ENCODE measurements at places on chromosomes 1 and 21. TPM values are rescaled to one million over a fixed set of nuclear protein-coding genes. Genes with fewer than 3 reads are reported as not detected.
A peak's percentile ranks its signal among the peaks of the same experiment; 100 is the strongest.

Gene OR2G3
- total RNA-seq, result not detected

Gene FLG
- 0.34 TPM for total RNA-seq

Gene FCGR1A
- not detected for total RNA-seq

Gene MCOLN2
- total RNA-seq, result 2.5 TPM

Gene STUM
- not detected for total RNA-seq

Gene TMEM53
- total RNA-seq, result 6.2 TPM

- DNase-seq, result no peak
Observed at GRCh38 chr1:5903680-5904079, 88.5 kb downstream of the NPHP4 start.

DNA sequence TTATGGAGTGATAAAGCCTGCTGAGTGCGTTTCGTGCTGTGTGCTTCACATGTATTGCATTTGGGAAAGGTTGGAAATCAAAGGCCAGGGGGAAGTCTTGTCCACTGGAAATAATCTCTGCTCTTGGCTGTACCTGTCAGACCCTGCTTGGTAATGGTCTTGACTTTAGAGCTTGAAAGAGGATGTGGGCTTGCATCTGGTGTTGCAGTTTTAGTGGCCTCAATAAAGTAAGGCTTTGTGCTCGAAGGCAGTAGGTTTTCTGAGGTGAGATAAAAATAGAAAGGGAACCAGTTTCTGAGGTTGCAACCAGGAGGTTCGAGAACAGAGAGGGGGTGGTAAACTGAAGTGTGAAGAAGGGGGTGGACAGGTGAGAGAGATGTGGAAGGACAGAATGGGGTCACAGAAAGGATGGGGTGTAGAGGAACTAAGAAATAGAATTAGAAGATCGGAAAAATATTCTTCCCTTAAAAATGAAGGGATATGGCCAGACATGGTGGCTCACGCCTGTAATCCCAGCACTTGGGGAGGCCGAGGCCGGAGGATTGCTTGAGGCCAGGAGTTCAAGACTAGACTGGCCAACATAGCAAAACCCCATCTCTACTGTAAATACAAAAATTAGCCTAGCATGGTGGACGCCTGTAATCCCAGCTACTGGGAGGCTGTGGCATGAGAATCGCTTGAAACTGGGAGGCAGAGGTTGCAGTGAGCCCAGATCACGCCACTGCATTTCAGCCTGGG lies 1.5 kb downstream of the S100PBP start:
- no peak for DNase-seq

DNA sequence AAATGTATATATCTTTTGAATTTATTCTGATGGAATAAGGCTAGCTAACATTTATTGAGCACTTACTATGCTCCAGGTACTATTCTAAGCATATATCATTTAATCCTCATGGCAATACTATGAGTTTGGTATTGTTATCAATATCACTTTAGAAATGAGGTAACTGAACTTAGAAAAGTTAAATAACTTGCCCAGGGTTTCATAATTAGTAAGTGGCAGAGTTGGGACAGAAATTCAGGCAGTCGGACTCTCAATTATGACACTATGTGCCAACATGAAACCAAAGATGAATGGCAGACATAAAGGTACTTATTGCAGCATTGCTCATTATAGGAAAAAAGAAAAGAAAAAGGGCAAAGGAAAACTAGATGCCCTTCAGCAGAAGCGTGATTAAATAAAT lies 48.2 kb downstream of the RAB3GAP2 start:
- no peak for DNase-seq

- no peak for DNase-seq
Observed at GRCh38 chr1:90964444-90965035, 57.3 kb downstream of the ZNF644 start.

GRCh38 chr1:210074904-210075303 lies 136.9 kb downstream of the SYT14 start:
- DNase-seq, result no peak

GRCh38 chr1:27832762-27833161 lies 2.2 kb downstream of the PPP1R8 start:
- peak; percentile 51 for DNase-seq

GRCh38 chr1:2477791-2478499 lies 1.9 kb downstream of the PLCH2 start:
- no peak for DNase-seq

GRCh38 chr21:29501451-29501850 lies 202.7 kb downstream of the BACH1 start:
- DNase-seq, result no peak

GRCh38 chr1:153659656-153660055 lies 1.2 kb downstream of the SNAPIN start:
- DNase-seq, result no peak

- no peak for DNase-seq
Observed at GRCh38 chr1:99975529-99975928, 5.7 kb downstream of the SLC35A3 start.

- no peak for DNase-seq
Observed at GRCh38 chr1:33500547-33500946, 28.1 kb downstream of the ZSCAN20 start.

DNA sequence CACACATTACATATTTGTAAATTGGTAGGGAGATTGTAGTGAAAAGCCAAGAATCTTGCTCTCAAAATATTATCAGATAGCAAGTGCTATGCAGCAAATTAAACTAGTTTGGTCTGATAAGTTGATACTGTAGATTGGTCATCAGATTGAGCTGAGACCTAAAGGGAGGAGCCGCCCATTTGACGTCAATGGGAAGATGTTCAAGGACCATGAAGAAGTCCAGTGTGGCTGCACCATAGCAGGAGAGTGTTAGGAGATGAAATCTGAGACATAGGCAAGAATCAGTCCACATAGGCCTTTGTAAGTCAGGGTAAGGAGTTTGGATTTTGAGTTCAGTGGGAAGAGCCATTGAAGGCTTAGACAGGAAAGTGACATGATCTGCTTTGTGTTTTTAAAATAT lies 16.3 kb downstream of the ZMPSTE24 start:
- DNase-seq, result no peak

DNA sequence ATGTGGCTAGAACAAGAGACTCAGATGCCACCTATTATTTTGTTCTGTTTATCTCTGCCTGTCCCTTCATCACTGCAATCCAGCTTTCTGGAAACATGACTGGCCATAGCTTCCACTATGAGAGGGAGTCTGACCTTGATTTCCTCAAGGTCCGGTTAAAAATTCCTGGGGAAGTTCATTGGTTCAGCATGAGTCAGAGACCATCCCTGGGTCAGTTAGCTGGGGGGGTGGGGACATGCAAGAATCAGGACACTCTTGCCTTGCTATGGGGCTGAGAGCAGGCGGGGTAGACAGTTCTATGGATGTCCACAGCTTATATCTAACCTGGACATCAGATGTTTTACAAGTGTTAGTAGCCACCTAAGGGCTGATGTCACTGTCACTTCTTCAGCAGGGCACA lies 81.1 kb downstream of the TENT5C start:
- no peak for DNase-seq

GRCh38 chr1:212158912-212159796 lies 123.6 kb downstream of the DTL start:
- no peak for DNase-seq

GRCh38 chr21:43602266-43603232 lies 56.7 kb downstream of the HSF2BP start:
- no peak for DNase-seq

GRCh38 chr1:119549719-119550132 lies 42.7 kb downstream of the HSD3B1 start:
- DNase-seq, result no peak

DNA sequence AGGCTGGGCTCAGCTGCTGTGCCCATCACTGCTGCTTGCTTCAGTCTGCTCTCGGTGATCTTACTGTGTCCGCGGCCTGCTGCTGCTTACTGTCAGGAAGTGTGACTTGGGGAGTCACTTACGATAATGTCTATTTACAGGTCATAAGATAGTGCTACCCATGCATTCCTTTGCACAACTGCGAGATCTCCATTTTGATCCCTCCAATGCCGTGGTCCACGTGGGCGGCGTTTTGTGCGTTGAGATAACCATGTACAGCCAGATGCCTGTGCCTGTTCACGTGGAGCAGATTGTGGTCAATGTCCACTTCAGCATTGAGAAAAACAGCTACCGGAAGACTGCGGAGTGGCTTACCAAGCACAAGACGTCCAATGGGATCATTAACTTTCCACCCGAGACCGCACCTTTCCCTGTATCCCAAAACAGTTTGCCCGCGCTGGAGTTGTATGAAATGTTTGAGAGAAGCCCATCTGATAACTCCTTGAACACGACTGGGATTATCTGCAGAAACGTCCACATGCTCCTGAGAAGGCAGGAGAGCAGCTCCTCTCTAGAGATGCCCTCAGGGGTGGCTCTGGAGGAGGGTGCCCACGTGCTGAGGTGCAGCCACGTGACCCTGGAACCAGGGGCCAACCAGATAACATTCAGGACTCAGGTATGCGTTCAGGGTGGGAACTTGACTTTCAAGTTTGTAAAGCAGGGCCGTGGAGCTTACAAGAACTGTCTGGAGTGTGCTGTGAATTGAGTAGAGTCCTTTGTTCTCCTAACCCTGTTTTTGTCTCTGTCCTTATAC lies 24.4 kb upstream of the PWP2 start:
- peak; percentile 45 for DNase-seq

DNA sequence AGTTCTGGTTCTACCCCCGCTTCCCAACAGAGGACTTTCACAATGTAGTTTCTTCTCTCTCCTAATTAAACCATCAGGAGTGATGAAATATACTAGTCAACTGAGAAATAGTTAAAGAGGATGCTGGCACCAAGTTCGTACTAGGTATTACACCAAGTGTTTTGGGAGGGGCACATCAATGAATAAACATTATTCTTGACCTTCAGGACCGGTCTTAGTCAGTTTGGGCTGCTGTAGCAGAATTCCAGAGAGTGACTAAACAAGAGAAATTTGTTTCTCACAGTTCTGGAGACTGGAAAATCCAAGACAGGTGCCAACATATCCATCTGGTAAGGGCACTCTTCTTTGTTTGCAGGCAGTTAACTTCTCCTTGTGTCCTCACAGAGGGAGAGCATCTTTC lies 103.8 kb downstream of the SPATA17 start:
- DNase-seq, result peak; percentile 28

- no peak for DNase-seq
Observed at GRCh38 chr1:67711158-67711854, 26.3 kb downstream of the GADD45A start.

DNA sequence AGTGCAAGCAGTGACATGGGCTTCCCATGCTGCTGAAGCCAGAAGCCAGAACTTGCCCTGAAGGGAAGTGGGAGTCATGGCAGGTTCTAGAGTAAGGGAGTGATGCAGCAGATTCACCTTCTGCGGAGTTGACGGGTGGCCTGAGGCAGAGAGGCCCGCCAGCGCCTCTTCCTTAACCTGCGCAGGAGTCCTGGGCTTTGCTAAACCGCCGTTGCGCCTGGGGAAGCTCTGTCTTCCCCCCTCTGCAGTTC lies 67.3 kb downstream of the OBSCN start:
- no peak for DNase-seq

GRCh38 chr1:209545423-209545822 lies 38.1 kb upstream of the CAMK1G start:
- DNase-seq, result no peak

GRCh38 chr1:52139817-52140540 lies 1.9 kb upstream of the ZFYVE9 start:
- DNase-seq, result peak; percentile 83

GRCh38 chr1:78570539-78570938 lies 49.7 kb upstream of the IFI44L start:
- no peak for DNase-seq

GRCh38 chr21:17352996-17353655 lies 159.7 kb upstream of the CXADR start:
- no peak for DNase-seq

GRCh38 chr1:23695667-23696066 lies 4.1 kb downstream of the RPL11 start:
- no peak for DNase-seq

DNA sequence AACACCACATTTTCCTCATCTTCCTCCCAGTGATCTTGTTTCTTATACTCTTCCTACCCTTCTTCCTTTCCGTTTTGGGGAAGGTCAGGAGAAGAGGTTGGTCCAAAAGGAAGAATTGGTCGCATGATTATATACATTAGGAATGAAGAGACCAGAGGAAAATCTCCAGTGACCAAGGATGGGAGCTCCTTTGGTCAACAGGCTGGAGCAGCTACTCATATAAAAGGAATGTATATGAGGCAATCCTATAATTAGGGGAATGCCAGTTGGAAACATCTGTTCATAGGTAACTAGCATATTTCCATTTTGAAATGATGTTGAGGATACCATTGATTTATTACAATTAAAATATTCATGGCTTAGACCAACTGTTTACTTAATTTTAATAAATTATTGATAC lies 114.5 kb downstream of the LRRC40 start:
- peak; percentile 81 for DNase-seq

- DNase-seq, result no peak
Observed at GRCh38 chr1:175307160-175307559, 114.6 kb upstream of the KIAA0040 start.

DNA sequence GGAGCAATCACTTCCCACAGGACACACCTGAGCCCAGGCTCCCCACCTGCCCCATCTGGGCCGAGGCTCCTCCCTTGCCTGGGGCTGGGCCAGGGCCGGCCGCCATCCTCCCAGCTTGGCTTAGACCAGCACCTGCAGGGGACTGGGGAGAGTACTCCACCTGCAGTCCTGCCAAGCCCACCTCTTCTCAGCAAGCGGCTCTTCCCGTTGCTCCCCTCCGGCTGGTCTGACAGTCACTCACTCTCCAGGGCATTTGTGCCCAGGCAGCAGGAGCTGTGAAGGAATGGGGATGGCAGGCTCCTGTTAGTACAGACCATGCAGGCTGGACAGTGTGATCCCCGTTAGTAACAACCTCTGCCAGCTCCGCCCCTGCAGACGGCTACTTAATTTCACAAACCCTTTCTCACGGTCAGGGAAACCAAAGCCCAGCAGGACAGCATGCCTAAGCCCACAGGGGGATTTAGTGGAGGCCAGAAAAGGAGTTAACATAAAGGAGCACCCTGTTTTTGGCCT lies at the start of gene FYB2:
Gene FYB2 (minus strand): TSS at position 18 of the 513 bp plus-strand sequence. CDS start 114 bp downstream, outside the sequence.
- no peak for DNase-seq

DNA sequence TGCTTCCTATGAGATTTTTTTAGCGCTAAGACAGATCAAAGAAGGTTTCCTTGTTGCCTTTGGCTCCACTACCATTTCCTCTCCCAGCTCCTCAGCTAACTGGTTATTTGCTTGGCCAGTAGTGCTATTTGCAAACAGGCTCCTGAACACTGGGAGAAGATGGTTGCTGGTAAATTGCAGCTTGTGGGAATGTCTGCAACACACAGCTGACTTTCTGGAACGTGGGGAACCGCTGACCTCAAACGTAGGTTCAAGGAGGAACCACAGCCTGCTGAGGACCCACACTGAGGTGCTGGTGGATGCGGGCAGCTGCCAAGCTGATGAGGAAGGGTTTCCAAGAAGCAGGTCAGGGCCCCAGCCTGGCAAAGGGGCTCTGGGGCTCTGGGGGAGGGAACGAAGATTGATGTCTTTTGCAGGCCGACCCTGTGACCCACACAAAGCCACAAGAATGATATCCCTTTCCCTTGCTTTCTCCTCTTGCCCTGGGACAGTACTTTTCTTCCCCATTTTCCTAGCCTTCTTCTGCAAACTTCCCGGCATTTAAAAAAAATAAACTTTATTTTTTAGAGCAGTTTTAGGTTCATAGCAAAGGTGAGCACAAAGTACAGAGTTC lies 24.8 kb downstream of the GNG4 start:
- DNase-seq, result no peak

- no peak for DNase-seq
Observed at GRCh38 chr21:34336245-34336644, 27.6 kb upstream of the KCNE2 start.
